ENCODE measurements at places on chromosomes 13 and 19. TPM values are rescaled to one million over a fixed set of nuclear protein-coding genes. Genes with fewer than 3 reads are reported as not detected.
A peak's percentile ranks its signal among the peaks of the same experiment; 100 is the strongest.

- H3K36me3 ChIP-seq, result peaks cover 4% of the 10 kb centered on the region
- H3K4me3 ChIP-seq, result peak within 1 kb of the TSS; percentile 84
- H3K27ac ChIP-seq, result peak within 1 kb of the TSS; percentile 28
- peaks cover 7% of the 10 kb centered on the region for H3K27me3 ChIP-seq
- peak; percentile 42 for DNase-seq
- H3K4me1 ChIP-seq, result peaks cover 2% of the 10 kb centered on the region
These were observed at the start of gene HSD17B14 for GRCh38 chr19:48836089-48837017. Gene HSD17B14, minus strand, starts transcription at chr19:48836491. Its CDS starts 80 bp downstream, at chr19:48836411.

DNA sequence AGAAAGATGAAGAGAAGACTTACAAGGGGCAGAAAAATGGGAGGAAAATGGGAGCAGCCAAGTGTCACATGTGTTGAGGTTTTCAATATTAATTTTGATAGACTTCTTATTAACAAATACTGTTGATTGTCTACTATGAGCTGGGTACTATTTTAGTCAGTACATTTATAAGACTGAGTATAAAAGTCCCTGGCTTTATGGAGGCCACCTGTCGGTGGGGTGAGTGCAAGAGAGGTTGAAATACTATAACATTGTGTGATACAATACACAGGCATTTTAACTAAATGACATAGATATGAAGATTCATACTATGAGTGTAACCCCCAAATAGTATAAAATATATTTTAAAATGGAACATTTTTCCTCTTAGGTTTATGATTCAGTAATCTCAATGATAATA, 29.9 kb downstream of the SLC10A2 start:
- no peak overlapping the region for H3K27ac ChIP-seq
- no peak for DNase-seq
- H3K27me3 ChIP-seq, result no peaks in the 10 kb centered on the region
- no peaks in the 10 kb centered on the region for H3K36me3 ChIP-seq
- no peaks in the 10 kb centered on the region for H3K4me1 ChIP-seq

The CGB1 gene
- not detected for total RNA-seq

DNA sequence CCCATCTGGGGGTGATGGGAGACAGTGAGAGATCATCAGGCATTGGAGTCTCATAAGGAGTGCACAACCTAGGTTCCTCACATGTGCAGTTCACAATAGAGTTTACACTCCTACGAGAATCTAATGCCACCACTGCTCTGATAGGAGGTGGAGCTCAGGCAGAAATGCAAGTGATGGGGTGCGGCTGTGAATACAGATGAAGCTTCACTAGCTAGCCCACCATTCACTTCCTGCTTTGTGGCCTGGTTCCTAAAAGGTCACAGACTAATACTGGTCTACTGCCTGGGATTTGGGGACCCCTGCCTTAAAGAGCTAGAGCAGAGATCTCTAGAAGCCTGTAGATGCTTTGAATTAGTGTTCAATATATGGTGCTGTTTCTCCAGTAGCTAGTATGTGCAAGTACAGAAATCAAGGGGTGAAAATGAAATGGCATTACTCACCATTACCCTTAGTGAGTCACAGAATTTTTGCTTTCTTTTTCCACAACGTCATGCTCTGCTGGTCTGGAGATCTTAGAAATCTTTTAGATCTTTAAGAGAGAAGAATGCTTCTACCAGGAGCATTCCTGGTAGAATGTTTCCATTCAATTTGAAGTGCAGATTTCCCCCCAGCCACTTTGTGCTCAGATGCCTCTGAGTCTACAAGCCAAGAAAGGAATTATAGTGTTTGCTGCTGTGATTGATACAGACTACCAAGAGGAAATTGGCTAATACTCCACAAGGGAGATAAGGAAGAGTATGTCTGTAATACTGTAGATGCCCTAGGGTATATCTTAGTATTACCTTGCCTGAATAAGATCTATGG, 2301.2 kb downstream of the PCDH9 start:
- H3K4me1 ChIP-seq, result no peaks in the 10 kb centered on the region
- H3K36me3 ChIP-seq, result no peaks in the 10 kb centered on the region
- H3K27ac ChIP-seq, result no peak overlapping the region
- H3K4me3 ChIP-seq, result no peak overlapping the region
- DNase-seq, result no peak
- no peaks in the 10 kb centered on the region for H3K27me3 ChIP-seq

The MAMSTR gene
- 2.7 TPM for total RNA-seq

GRCh38 chr19:6596621-6597020, 5.7 kb upstream of the CD70 start:
- no peak for DNase-seq
- H3K27ac ChIP-seq, result no peak overlapping the region
- H3K4me3 ChIP-seq, result no peak overlapping the region
- peaks cover 7% of the 10 kb centered on the region for H3K36me3 ChIP-seq
- peaks cover 3% of the 10 kb centered on the region for H3K27me3 ChIP-seq

The ZNF57 gene
- 2.7 TPM for total RNA-seq

Measured in glutamatergic neuron (in vitro differentiated cells).